Ascending aorta (tissue), 2 donors: ENCODE measurements at places on chromosomes 4 and X.

- H3K27me3 ChIP-seq: no peaks in the 10 kb centered on the region
- H3K4me3 ChIP-seq: no peak overlapping the region
- H3K27ac ChIP-seq: no peak overlapping the region
Measured at GRCh38 chr4:149161247-149161646, 654.4 kb downstream of the IQCM start.

- DNase-seq: no peak
- H3K27ac ChIP-seq: no peak overlapping the region
- no peaks in the 10 kb centered on the region for H3K36me3 ChIP-seq
- H3K27me3 ChIP-seq: no peaks in the 10 kb centered on the region
- no peaks in the 10 kb centered on the region for H3K4me1 ChIP-seq
- H3K4me3 ChIP-seq: no peak overlapping the region
Measured at GRCh38 chr4:148954011-148954749, 512.0 kb upstream of the NR3C2 start.

GRCh38 chr4:160110891-160111290, 1008.0 kb downstream of the RAPGEF2 start:
- H3K27ac ChIP-seq: no peak overlapping the region
- H3K4me1 ChIP-seq: no peaks in the 10 kb centered on the region
- no peaks in the 10 kb centered on the region for H3K36me3 ChIP-seq
- no peak overlapping the region for H3K4me3 ChIP-seq

DNA sequence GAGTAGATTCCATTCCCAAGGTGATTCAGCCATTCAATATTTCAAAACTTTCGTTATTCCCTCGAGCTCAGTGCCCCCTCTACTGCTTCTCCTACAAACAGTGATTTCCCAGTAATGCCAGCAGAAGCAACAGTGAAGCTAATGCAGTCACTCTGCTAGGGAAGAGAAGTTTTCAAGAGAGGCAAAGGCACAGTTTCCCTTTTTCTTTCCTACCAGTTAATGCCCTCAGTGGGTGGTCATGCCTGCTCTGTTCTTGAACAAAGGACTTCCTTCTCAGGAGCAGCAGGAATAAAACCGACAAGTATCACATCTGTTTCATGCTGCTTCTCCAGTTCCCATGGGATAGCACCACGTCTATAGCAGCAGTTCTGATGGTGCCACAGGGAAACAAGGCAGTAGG, 317.2 kb downstream of the TENM3 start:
- H3K36me3 ChIP-seq: no peaks in the 10 kb centered on the region
- no peak overlapping the region for H3K27ac ChIP-seq
- H3K4me1 ChIP-seq: no peaks in the 10 kb centered on the region
- H3K27me3 ChIP-seq: no peaks in the 10 kb centered on the region

DNA sequence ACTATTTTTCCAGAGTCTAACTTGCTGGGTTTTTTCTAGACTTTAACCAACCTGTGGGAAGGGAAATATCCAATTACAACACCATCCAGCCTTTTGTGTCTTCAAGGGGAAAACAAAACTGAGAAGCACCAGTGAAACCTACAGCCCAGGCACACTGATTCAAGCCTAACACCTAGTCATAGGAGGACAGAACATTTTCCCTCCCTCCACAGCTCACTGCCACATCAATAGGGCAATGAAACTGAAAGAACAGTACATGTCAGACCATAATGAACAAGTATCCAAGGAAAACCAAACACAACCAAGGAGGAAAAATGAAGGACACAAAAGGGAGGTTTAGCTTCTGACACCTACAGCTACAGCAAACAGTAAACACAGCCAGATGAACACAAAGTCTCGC, 17.6 kb downstream of the MAGEA8 start:
- no peak overlapping the region for H3K4me3 ChIP-seq
- no peaks in the 10 kb centered on the region for H3K27me3 ChIP-seq
- no peaks in the 10 kb centered on the region for H3K36me3 ChIP-seq
- no peak for DNase-seq
- H3K27ac ChIP-seq: no peak overlapping the region

GRCh38 chr4:113540859-113541258, 220.7 kb downstream of the CAMK2D start:
- no peaks in the 10 kb centered on the region for H3K36me3 ChIP-seq
- no peaks in the 10 kb centered on the region for H3K27me3 ChIP-seq
- peaks cover 11% of the 10 kb centered on the region for H3K4me1 ChIP-seq

DNA sequence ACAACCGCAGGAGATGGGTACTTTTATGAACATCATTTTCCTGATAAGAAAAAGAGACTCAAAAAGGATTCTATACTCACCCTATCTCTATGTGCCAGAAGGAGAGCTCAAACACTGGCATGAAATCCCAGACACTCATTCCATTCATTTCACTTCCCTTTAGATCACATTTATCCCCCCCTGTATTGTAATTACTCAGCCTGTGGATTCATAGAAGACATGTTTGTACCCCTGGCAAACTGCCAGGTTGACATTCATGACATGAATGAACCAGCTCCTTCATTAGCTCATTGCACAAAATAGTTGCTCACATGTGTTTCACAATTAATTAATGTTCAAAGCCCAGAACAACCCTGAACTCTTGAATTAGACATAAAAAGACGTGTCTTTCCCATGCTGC, 4.9 kb downstream of the SMR3A start:
- no peak overlapping the region for H3K4me3 ChIP-seq
- no peaks in the 10 kb centered on the region for H3K27me3 ChIP-seq
- H3K36me3 ChIP-seq: no peaks in the 10 kb centered on the region
- DNase-seq: no peak

- no peaks in the 10 kb centered on the region for H3K4me1 ChIP-seq
- no peak overlapping the region for H3K4me3 ChIP-seq
- no peak for DNase-seq
Measured at GRCh38 chrX:50643525-50644137, 170.4 kb downstream of the SHROOM4 start.

DNA sequence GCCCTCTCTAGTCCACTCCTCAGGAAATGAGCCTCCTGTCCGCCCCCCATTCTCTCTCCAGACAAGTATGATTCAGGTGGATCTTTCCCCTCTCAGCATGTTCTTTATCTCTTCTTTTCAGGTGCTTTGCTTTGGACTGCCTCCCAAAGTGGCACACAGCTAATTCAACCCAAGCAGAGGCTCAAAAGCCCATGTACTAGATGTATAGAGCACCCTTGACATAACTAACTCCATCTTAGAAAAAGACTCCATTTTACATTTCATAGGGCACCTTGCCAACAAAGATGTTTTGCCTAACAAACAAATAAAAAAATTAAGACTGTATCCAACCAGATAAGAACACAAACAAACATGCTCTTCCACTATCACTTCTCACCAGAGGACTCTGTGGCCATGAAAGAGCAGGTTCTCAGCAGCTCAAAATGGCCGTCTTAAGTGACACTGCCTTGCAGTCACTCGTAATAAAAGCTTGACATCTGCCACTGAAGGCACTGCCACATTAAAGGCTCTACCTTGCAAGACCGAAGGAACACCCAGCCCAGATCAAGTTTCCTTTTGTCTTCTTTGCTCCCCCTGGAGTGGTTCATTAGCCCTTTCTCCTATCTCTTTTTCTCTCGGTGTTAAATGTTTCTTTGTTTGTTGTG, 84.9 kb upstream of the TAB3 start:
- no peaks in the 10 kb centered on the region for H3K27me3 ChIP-seq
- no peaks in the 10 kb centered on the region for H3K36me3 ChIP-seq
- no peak for DNase-seq
- H3K27ac ChIP-seq: no peak overlapping the region
- no peaks in the 10 kb centered on the region for H3K4me1 ChIP-seq

DNA sequence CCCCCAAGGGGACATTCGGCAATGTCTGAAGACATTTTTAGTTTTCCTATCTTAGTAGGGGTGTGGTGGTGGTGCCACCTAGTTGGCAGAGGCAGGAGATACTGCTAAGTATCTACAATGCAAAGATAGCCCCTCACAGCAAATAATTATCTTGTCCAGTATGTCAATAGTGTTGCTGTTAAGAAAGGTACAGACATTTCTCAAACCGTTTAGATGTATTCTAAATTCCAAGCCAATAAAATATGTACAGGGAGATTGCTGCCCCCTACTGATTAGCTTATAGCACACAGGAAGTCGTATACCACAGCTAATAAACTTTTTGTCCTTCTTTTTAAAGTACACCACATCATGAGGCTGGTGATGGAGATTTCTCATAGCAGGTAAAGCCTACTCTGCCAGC, 260.5 kb downstream of the TMA16 start:
- no peaks in the 10 kb centered on the region for H3K36me3 ChIP-seq
- no peaks in the 10 kb centered on the region for H3K27me3 ChIP-seq
- no peak overlapping the region for H3K27ac ChIP-seq

DNA sequence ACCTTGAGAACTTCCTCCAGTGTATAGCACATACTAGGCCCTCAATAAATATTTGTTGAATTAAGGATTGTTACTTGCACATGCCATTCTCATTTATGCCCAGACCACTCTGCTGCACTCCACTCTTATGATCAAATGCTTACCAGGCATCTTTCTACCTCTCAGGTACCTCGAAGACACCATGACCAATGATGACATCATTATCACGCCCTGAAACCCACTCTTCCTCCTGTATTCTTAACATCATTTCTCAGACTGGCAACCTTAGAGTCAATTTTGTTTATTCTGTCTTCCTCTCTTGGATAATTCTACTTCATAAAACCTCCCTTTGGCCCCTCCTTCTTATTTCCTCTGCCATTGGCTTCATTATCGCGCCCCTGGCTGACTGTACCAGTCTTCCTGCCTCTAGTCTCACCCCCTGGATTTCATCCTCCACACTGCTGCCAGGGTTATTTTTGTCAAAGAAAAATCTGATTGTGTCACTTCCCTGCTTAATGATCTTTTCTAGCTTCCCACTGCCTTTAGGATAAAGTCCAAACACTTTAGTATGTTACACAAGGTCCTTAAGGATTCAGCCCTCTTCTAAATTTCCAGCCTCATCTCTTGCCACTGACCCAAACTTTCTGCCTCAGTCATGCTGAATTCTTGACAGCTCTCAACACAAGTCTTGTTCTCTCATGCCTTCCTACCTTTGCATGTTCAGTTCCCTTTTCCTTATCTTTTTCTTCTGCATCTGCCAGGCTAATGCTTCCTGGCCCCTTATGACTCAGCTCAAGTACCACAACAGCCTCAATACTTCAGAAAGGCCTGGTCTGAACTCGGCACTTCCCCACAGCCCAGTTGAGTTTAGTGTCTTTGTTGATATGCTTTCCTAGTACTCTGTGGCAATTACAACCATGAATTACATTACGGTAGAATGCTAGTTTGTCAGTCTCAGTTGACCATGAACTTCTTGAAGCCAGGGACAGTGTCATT, 45.8 kb downstream of the HDAC8 start:
- H3K4me1 ChIP-seq: peaks cover 3% of the 10 kb centered on the region
- no peaks in the 10 kb centered on the region for H3K27me3 ChIP-seq
- H3K27ac ChIP-seq: no peak overlapping the region
- H3K4me3 ChIP-seq: no peak overlapping the region

- no peaks in the 10 kb centered on the region for H3K36me3 ChIP-seq
- no peaks in the 10 kb centered on the region for H3K27me3 ChIP-seq
- H3K4me1 ChIP-seq: no peaks in the 10 kb centered on the region
- no peak overlapping the region for H3K27ac ChIP-seq
- no peak overlapping the region for H3K4me3 ChIP-seq
Measured at GRCh38 chrX:51867626-51868025, 25.8 kb upstream of the MAGED1 start.

DNA sequence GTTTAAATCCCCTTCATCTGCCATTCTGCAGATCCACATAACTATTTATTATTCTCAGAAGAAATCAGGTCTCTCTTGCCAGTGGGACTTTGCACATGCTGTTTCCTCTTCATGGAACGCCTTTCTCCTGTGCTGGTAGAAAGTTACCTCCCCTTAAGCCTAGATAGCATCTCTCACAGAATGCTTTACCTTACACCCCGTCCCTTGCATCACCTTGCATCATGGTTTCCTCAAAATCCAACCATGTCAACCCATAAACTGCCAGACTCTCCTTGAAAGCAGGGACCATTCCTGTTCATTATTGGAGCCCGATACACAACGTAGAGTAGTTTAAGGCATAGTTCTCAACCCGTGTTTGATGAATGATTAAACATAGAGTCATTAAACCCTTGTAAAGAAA, 396.2 kb upstream of the F9 start:
- DNase-seq: no peak
- H3K27me3 ChIP-seq: no peaks in the 10 kb centered on the region
- H3K4me3 ChIP-seq: no peak overlapping the region
- no peaks in the 10 kb centered on the region for H3K36me3 ChIP-seq
- no peaks in the 10 kb centered on the region for H3K4me1 ChIP-seq
- H3K27ac ChIP-seq: no peak overlapping the region

DNA sequence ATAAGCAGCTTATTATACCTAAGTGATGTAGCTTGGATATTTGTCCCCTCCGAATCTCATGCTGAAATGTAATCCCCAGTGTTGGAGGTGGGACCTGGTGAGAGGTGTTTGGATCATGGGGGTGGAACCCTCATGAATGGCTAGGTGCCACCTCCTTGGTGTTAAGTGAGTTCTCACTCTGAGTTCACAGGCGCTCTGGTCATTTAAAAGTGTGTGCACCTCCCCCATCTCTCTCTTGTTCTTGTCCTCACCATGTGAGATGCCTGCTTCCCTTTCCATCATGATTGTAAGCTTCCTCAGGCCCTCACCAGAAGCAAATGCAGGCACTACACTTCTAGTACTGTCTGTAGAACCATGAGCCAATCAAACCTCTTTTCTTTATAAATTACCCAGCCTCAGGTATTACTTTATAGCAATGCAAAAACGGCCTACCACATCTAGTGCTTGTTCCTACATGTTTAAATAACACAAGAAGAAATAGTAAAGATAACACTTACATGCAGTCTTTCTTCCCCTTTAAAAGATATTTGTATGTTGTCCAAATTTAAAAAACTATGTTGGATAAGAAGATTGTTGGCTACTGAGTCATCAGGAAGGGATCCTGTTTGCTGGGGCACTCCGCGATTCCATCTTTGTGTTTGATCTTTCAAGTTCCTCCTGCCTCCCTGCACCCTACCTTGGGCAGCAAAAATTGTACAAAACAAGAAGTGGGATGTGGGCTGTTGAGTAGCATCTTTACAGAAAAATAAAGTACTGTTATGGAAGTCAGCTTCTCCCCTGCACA, 29.7 kb downstream of the PPP1R2C start:
- no peak overlapping the region for H3K4me3 ChIP-seq
- H3K4me1 ChIP-seq: no peaks in the 10 kb centered on the region
- no peak for DNase-seq
- H3K36me3 ChIP-seq: no peaks in the 10 kb centered on the region
- no peaks in the 10 kb centered on the region for H3K27me3 ChIP-seq
- no peak overlapping the region for H3K27ac ChIP-seq
